ENCODE measurements at places on chromosomes 11 and 22.

- no peak for DNase-seq
Measured at GRCh38 chr11:30587269-30587812, 1.2 kb upstream of the MPPED2 start.

DNA sequence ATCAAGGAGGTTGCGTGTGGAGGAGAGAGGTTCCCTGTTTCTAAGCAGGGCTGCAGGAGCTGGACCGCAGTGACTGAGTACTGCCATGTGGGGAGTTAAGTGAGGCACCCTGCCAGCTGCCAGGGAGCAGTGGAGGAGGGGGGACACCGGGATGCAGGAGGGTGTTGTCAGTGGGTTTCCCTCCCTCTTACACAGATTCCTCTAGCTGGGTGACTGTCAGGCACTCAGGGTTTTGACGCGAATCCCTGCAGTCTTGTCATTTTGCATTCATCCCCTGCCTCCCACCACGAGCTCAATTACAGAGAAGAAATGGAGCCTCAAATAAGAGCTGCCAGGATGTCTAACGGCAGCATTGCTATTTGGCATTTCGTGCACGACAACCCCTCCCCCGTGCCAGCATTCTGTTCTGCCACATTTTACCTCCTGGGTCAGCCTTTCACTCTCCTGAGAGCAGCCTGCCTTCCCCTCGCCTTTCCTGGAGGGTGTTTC lies 119.8 kb upstream of the SORL1-AS1 start:
- DNase-seq: no peak

- DNase-seq: no peak
Measured at GRCh38 chr11:69775163-69775755, at the start of gene FGF4. Gene FGF4, minus strand, starts transcription at chr11:69775341. Its CDS starts 257 bp downstream, at chr11:69775084.

DNA sequence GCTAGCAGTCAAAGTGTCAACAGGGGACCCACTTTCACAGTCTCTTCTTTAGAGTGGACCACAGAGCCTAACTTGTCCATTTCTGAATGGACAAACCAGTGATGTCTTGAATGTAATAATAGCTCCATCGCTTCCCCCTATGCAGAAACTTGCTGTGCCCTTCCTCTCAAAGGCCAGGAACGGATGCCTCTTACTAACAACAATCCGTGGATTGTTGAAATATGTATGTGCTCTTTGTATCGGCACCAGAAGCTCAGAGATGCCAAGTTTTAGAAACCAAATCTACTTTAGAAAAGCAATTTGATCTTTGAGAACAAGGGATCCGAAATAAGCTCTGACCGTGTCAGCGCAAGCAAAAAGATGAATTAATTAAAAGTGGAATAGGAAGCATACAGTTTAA lies 259.5 kb upstream of the POU2AF2 start:
- DNase-seq: no peak

GRCh38 chr11:96204721-96205459 lies 138.1 kb downstream of the MAML2 start:
- no peak for DNase-seq
